ENCODE measurements at places on chromosomes 16 and 17. TPM values are rescaled to one million over a fixed set of nuclear protein-coding genes. Genes with fewer than 3 reads are reported as not detected.
A peak's percentile ranks its signal among the peaks of the same experiment; 100 is the strongest.

The RND2 gene
- polyA plus RNA-seq: 2.2 TPM

DNA sequence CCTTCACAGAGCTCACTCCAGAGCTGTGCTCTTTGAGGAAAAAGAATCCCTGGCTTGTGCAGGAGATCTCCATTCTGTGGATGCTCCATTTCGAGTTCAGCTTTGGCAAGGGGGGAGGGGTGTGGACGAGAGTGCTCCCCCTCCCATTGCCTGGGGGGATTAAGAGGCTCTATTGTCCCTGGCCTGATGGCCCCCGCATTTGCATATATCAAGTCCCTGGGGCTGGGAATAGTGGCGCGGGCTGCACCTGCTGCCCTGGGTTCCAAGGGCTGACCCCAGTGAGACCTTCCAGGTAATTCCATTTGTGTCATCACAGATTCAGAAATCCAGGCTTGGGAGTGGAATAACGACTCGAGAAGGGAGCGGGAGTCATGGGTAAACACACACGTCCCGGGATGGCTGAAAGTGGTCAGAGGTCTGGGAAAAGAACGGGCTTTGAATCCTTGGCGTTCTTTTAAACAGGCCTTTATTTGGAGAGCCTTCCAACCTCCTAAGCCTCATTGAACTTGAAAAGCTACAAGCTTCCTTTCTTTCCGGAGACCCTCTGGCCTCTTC is 479.3 kb downstream of the HS3ST3B1 start:
- DNase-seq: no peak

The MYH2 gene
- 0.05 TPM for polyA plus RNA-seq

GRCh38 chr16:24544640-24545039 is 5.3 kb downstream of the RBBP6 start:
- DNase-seq: no peak

GRCh38 chr17:29789196-29790170 is 140.5 kb downstream of the SSH2 start:
- DNase-seq: no peak

- no peak for DNase-seq
These were observed 65.7 kb upstream of the METRNL start for GRCh38 chr17:83013779-83014117.

- DNase-seq: no peak
These were observed 50.9 kb downstream of the CYB561 start for GRCh38 chr17:63395075-63395805.

The HEATR9 gene
- 0.14 TPM for polyA plus RNA-seq

- DNase-seq: no peak
These were observed 1.2 kb downstream of the OR1F1 start for GRCh38 chr16:3188925-3189825.

DNA sequence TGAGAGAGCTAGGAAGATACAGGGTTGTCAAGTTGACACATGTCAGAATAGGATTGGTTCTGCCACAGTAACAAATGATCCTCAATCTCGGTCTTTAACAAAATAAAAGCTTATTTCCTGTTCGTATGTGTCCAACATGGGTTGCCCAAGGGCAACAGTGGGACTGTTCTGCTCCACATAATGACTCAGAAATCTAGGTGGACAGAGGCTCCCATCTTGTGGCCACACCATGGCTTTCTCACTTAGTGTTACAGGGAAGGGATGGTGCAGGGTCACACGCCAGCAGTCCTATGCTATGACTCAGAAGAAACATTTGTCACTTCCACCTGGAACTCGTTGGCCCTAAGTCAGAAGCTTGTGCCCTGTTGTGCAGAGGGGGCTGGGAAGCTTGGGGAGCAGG is 364.9 kb downstream of the SNX29 start:
- DNase-seq: no peak

DNA sequence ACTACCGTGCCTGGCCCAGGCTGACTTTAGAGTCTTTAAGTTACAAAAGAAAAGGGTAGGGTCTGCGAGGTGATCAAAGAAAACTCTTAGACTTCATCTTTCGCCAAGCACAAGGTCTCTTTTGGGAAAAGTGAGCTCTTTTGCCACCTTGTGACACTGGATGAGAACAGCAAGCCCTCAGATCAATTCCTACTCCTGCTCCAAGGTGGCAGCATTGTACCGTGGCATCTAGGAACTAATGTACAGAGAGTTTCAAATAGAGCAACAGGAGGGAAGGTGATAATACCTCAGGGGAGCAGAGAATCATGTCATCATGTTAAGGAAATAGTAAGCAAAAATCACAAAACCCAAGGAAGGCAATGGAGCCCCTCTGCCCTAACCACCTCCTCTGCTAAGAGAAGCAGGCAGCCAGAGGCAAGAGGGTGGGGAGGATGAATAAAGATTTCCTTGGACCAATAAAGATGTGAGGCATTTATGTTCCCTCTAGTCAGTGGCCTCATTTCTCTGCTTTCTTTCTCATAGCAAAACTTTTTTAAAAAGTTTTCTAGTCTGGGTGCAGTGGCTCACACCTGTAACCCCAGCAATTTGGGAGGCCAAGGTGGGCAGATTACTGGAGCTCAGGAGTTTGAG is 2.1 kb upstream of the C17orf78 start:
- peak; percentile 48 for DNase-seq

DNA sequence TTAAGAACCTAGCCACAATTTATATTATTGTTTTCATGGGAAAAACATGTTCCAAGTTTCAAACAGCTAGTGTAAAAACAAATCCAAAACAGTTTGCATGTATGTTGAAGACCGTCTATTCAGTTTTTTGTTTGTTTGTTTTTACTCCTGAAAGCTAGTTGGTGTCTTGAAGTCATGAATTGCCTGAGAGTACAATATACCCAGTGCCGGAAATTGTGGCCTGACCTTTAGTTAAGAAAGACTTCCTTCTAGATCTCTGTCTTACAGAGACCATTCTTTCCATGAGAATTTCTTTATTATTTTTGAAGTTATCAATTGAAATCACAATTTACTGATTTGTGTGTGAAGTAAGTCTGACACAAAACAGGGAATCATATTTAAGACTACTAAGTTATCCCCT is 474.8 kb downstream of the KCNJ2 start:
- DNase-seq: no peak

The SLC38A10 gene
- 45.3 TPM for polyA plus RNA-seq

DNA sequence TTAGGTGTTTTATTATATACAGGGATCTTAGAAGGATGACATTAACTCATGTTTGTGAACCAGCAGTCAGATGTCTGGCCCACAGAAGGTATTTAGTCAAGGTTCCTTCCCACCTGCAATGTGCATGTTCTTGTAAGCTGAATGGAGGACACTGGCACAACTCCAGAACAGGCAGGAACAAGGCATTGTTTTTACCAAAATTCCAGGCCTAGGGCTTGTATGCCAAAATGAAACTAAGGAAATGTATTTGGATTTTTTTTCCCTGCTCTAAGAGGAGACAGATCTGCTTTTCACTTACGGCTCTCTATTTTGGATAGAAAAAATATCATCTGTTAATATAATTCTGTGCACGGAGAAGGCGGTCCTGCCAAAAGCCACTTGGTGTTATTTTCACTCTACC is 312.5 kb downstream of the GRIN2A start:
- no peak for DNase-seq
